ENCODE measurements at places on chromosomes 7 and 10. TPM values are rescaled to one million over a fixed set of nuclear protein-coding genes. Genes with fewer than 3 reads are reported as not detected.
A peak's percentile ranks its signal among the peaks of the same experiment; 100 is the strongest.

- no peak for DNase-seq
These were observed 177.2 kb upstream of the INHBA start for GRCh38 chr7:41880107-41880506.

DNA sequence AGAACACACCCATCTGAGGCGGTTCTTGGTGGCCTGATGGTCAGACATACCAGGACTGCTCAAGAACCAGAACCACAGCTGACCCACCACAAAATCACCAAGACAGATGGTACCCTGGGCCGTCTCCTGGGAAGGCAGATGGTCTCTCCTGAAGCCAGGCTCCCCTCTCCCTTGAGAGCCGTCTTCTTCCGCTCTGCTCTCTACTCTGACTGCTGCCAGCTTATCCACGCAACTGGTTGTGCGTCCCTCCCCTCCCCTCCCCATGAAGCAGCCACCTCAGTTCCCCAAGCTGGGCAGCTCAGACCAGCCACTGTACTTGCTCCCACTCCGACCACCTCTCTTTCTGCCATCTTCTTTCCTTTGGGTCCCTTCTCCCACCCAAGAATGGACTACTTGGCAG, 14.0 kb downstream of the PDIA4 start:
- no peak for DNase-seq

- DNase-seq = no peak
These were observed 2.4 kb downstream of the CHST12 start for GRCh38 chr7:2405601-2406345.

DNA sequence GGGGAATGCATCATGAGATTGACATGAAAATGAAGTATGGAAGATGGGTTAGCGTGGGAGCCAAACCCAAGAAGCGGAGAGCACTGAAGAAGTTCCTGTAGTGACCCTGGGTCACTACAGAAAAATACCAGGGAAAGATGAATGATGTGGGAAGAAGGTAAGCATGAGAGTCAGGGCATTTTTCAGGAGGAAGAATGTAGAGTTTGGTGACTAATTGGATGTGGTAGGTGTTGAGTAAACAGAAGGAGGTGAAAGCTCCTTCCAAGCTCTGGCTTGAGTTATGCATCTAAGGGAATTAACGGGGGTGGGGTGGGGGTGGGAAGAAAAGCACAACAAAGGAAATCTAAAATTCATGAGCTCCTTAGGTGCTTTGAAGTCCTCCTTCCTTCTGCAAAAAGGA, 238.1 kb upstream of the AOAH start:
- DNase-seq = peak; percentile 58

GRCh38 chr7:38839851-38840250, 69.1 kb downstream of the VPS41 start:
- DNase-seq = no peak

- no peak for DNase-seq
These were observed 222.0 kb upstream of the ZMIZ1 start for GRCh38 chr10:78846760-78847159.

GRCh38 chr7:17660116-17660515, 280.2 kb downstream of the SNX13 start:
- peak; percentile 52 for DNase-seq

DNA sequence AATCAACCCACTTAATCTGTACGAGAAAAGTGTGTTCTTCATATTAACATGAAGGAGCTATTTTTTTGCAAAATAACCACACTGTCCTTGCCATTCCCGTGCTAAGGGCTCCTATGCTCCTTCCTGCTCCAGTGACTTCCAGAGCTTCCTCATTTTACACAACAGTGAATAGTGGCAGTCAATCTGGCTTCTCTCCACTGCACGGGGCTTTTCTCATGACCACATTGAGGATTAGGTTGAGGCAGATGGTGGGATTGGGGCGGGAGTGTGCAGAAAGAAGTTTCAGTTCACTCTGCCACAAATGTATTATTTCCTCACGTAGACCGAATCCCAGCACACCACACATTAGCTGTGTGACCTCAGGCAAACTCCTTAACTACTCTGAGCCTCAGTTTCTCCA, 235.1 kb downstream of the ARHGAP12 start:
- DNase-seq = no peak

GRCh38 chr10:129042776-129043595, 424.1 kb upstream of the MGMT start:
- DNase-seq = no peak

DNA sequence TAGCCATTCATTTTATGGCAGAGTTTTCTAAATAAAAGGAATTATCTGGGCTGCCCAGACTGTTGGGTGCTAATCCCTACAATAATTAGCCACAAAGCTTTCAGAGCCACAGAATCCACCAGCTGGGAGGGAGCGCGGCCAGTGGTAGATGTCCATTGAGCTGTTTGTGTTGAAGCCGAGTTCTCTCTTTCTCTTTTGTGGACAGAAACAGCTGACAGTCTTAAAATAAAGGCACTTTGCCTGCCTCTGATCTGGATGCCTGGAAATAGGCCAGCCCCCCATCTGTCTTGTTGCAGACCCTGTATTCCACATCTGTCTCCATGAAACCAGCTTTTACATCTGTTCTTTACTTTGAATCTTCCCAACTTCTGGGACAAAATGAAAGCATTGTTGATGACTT, 66.1 kb downstream of the MTPN start:
- DNase-seq = no peak

- DNase-seq = no peak
These were observed 256.2 kb downstream of the PAXIP1 start for GRCh38 chr7:154746571-154747360.

DNA sequence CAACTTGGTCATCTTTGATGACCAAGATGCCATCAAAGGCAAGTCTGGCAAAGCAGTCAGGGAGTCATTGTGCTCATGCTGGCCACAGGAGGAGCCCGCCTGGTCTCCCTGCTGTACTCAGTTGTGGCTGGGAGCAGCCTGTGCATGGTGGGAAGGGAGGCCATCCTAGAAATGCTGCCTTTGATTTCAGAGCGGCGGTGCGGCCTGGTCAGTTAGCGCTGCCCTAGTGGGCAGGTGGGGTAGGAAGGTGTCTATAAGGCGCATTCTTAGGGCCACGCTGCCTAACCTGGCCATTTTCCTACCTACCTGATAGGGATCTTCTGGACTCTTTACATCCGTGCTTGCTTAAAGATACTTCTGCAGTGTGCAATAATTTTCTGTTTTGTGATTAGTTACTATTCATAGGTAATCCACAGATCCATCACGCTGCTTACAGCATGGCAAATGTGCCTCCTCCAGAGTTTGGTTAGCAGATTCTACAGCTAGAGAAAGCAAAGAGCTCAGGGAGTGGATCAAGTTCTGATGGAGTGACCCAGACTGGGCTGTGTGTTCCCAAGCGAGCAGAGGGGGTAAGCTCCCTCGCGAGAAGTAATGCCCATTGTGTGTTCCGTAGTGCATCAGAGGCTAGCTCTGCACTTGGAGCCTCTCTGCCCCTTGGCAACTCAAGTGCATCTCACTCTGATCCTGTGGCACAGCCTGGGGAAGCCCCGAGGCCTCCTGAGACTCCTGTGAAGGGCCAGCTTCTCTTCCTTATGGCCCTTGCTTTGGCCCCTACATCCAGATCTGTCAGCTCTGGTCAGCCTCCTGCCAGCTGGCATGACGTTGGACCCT, 970.1 kb upstream of the ZNF722 start:
- no peak for DNase-seq

DNA sequence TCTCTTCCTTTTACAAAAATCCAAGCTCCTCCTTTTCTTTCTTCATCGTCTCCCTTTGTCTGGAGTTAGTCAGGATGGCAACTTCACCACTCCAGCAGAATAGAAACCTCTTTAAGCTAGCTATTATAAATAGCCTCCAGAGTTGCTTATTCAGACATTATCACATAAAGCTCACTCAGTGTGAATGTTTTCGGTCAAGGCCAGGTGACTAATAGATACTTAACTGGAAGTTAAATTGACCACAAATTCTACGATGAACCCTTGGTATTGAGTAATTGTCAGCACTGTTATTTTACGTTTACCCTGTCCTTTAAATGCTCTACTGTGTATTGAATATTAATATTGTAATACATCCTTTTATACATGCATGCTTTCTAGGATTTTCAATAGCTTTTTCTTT, 340.4 kb downstream of the OTUD1 start:
- peak; percentile 1 for DNase-seq

GRCh38 chr7:150968734-150969372, 9.3 kb downstream of the KCNH2 start:
- no peak for DNase-seq

- no peak for DNase-seq
These were observed 91.0 kb downstream of the MYL10 start for GRCh38 chr7:101537935-101538595.

DNA sequence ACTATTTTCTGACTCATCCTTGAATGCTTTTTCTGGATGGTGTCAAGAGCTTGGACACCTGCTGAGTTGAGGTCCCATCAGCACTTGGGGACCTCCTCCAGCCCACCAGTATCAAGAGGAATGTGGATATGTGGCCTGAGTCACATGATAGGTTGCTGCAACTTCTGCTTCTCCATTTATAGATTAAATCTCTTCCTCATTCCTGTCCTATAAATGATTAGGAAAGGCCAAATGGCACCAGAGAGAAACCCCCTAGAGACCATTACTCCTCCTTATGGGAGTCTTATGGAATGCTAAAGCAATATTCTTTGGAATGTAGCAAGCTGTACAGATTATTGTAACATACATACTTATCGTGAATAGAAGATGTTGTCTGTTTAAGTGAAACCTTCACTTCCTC, 85.6 kb downstream of the NEUROD6 start:
- no peak for DNase-seq

- DNase-seq = no peak
These were observed 17.6 kb upstream of the VSIR start for GRCh38 chr10:71790749-71791440.

- peak; percentile 73 for DNase-seq
These were observed 151.9 kb downstream of the NEURL1 start for GRCh38 chr10:103645141-103646054.

DNA sequence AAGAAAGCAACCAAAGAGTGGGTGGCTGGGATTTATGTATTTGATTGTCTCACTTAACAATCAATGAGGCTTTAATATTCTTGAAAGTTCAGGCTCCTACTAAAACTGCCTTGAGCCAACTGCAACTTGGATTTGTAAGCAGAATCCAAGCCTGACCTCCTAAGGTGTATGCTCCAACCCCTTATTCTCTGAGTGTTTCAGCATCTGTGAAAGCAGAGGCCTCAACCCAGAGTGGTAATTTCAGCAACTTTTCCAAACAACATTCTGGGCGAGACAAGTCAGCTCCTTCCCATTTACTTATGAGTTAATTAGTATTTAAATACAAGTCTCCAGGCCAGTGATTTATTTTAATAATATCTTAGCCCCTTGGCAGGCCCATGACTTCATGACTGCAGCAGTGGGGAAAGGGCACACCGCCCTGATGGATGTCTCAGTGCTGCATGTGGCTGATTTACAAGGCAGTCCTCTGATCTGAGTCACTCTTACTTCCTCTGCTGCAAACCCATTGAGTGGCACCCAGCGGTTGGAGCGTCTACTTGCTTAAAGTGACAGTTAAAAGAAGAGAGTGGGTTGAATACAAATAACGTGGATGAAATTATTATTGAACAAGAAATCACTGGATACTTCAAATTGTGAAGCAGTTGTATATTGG, 209.1 kb downstream of the TRIL start:
- DNase-seq = peak; percentile 82

- DNase-seq = no peak
These were observed 176.4 kb downstream of the ELFN1 start for GRCh38 chr7:1846331-1847065.

DNA sequence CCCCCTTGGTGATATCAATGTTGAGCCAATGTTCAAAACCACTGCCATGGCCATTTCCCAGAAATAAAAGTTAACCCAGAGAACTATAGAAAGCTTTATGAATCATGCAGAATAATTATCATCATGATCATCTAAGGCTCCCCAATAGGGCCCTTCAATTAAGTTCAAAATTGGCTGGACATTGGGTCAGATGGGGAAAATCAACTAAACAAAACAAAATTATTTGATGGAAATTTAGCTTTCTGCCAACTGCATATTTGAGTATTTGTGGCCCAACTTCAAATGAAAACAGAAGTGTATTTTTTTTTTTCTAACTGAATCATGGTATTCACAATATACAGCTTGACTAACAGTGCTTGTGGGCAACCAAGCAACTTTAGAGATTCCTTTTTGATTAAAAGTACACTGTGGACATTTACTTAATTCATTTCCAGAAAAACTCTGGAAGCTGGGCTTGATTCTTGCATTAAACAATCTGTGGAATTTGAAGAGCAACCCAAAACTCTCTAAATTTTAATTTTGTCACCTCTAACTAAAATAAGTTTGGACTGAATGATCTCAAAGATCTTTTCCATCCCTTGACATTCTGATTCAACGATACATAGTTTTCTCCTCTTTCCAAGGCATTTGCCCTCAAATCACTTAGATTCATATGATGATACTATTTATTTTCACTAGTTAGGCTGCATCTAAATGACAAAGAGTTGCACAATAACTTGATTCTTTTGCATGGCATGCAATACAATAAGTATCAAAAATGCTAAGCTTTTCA, 203.2 kb downstream of the AHR start:
- no peak for DNase-seq

- DNase-seq = peak; percentile 80
These were observed 76.4 kb downstream of the MAP3K8 start for GRCh38 chr10:30510184-30510931.

GRCh38 chr7:92632791-92633190, 42.6 kb upstream of the FAM133B start:
- DNase-seq = no peak

- peak; percentile 27 for DNase-seq
These were observed at the start of gene C1QL3 for GRCh38 chr10:16521311-16522016. Gene C1QL3 (minus strand): TSS chr10:16521879. CDS start chr10:16521065, 814 bp downstream.

DNA sequence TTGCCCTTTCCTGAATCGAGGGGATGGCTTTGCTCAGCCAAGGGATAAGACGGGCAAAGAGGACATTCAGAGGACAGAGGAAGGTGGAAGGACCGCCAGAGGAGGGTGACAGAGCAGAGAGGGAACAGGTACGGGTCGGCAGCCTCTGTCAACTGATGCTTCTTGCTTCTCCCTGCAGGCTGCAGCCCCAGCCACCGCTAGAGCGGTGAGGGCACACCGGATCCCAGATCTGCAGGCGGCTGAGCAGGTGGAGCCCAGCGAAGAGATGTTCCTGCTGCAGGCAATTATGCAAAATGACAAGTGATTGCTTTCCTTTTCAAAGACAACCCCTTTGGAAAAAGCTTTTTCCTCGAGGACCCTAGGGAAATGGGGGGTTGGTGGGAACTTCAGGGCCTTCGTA, 181.9 kb upstream of the ANKRD30A start:
- DNase-seq = no peak

- peak; percentile 49 for DNase-seq
These were observed 7.1 kb downstream of the TASOR2 start for GRCh38 chr10:5691786-5692185.

JAKMIP3 gene
- polyA plus RNA-seq = 0.06 TPM

PRR15 gene
- polyA plus RNA-seq = 4.1 TPM

ACHE gene
- polyA plus RNA-seq = 0.07 TPM

GSTK1 gene
- polyA plus RNA-seq = 155 TPM

ADCY1 gene
- polyA plus RNA-seq = 4.2 TPM

MOGAT3 gene
- polyA plus RNA-seq = not detected

PLEKHS1 gene
- not detected for polyA plus RNA-seq

MRLN gene
- polyA plus RNA-seq = not detected

SMNDC1 gene
- 10.9 TPM for polyA plus RNA-seq

SPRN gene
- 0.37 TPM for polyA plus RNA-seq

PLA2G12B gene
- not detected for polyA plus RNA-seq

PKD1L1 gene
- 0.09 TPM for polyA plus RNA-seq
